NCI-H1105 treated with DMSO at 0.1 percent for 48 hours (cell line): ENCODE measurements at places on chromosomes 1 and 21.

- DNase-seq: no peak
These were observed 132.5 kb downstream of the BACH1 start for GRCh38 chr21:29431178-29431577.

DNA sequence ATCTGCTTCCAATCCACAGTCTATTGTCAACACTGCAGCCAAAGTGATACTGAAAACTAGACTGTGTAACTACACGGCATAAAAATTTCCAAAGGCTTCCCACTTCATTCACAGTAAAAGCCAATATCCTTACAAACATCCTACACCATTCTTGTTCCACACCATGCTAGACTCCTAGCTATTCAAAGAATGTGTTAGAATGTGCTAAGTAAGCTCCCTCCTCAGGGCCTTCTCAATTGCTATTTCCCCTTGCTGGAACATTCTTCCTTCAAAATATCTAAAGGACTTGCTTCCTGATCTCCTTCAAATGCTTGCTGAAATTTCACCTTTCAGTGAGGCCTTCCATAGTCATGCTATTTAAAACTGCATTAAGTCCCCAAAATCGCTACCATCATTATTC, 228.1 kb downstream of the AKT3 start:
- no peak for DNase-seq

- no peak for DNase-seq
These were observed 28.1 kb downstream of the SPSB1 start for GRCh38 chr1:9320520-9321479.

GRCh38 chr1:39255222-39255621, 50.7 kb downstream of the MACF1 start:
- DNase-seq: no peak

DNA sequence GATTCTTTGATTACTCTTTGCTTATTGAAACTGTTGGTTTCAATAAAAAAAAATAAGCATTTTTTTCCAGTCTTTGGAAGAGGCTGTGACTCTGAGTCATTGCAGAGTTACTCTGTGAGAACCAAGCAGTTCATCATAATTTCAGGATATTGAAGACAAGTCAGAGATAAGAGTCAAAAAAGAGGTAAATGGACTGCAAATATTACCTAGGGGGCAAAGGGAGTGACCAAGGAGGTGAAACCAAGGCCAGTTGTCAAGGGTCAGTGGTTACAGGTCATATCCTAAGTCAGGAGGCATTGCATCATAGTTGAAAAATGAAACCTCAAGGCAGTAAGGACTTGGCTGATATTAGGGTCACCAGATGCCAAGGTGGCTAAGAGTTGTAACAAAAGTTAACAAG, 597.1 kb upstream of the USP24 start:
- no peak for DNase-seq

- peak; percentile 87 for DNase-seq
These were observed 22.8 kb upstream of the ABCA4 start for GRCh38 chr1:94143809-94144176.

DNA sequence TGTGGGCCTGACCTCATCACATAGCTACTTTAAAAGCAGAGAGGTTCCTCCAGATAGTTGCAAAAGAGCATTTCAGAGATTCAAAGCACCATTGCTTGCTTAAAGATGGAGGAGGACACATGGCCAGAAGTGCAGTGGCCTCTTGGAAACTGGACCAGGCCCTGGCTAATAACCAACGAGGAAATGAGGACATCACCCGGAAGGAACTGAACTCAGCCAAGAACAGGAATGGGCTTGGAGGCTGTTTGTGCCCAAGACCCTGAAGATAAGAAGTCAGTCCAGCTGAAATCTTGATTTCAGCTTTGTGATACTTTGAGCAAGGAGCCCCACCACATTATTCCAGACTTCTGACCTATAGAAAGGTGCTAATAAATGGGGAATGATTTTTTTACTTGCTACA, 437.0 kb downstream of the PTPRC start:
- DNase-seq: no peak

- DNase-seq: no peak
These were observed 7.1 kb downstream of the FOXO6 start for GRCh38 chr1:41368366-41368765.

GRCh38 chr1:210445931-210446330, 117.2 kb downstream of the HHAT start:
- no peak for DNase-seq

DNA sequence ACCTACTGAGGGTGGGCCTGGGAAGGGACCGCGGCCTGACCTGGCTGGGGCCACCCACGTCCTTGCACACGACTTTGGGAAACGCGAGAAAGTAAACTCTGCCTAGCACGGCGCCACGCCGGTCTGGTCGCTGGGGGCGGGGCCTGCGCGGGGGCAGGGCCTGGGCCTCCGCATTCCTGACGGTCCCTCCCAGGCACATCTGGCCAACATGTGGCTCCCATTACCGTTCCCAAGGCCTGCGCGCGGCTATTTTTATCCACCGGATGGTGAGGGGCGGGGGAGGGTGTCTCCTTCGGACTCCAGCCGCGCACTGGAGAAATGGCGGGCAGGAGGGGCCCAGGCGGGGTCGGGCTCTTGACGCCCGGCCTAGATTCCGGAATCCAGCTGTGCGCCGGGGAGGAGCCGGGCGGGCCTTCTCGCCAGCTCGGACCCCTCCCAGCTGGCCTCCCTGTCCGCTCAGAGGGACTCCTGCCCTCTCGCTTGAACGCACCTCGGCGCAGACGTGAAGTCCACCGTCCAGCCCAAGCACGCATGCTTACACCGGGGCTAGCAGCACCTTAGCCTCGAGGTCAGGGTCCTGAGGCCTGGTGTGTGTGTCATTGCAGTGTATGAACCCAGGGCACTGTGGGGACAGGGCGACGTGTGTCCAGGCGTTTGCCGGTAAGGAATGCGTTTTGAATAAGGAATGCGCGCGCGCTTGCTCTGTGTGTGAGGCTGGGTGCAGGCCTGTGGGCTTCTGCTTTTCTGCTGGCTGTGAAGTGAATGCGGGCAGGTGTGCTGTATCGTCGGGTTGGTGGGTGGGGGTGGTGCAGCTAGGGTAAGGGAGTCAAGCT, 2.1 kb downstream of the EVA1B start:
- peak; percentile 33 for DNase-seq

- DNase-seq: peak; percentile 98
These were observed at the start of gene CCDC181 for GRCh38 chr1:169427081-169427641. Gene CCDC181 (minus strand): TSS chr1:169427474. CDS start chr1:169424927, 2,547 bp downstream.

- peak; percentile 27 for DNase-seq
These were observed 227.9 kb downstream of the KCNT2 start for GRCh38 chr1:196380316-196380715.

- no peak for DNase-seq
These were observed 3934.3 kb downstream of the SRGAP2C start for GRCh38 chr1:125119024-125119441.

GRCh38 chr1:233261695-233262094, 33.8 kb downstream of the PCNX2 start:
- DNase-seq: no peak

- DNase-seq: no peak
These were observed 169.3 kb downstream of the PRDM2 start for GRCh38 chr1:13869172-13869797.

DNA sequence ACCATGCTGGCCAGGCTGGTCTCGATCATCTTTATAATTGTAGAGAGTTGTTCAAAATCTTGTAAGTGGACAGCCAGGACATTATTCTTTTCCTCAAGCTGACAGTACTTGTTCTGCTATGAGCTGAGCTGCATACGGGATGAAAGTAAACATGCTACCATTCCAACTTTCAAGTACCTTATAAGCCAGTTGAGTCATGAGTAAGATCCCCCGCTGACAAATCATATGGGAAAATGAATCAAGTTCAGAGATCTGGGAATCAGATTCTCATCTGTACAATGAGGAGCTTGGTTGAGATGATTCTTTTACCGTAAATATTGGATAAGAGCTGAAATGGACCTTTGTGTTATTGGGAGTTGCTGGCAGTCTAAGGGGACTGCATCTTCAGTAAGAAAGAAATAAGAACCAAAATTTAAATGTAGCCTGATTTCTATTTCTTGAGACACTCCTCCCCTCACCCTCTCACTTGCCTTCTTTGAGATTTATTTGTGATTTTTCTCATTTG, 62.7 kb downstream of the CENPF start:
- no peak for DNase-seq

DNA sequence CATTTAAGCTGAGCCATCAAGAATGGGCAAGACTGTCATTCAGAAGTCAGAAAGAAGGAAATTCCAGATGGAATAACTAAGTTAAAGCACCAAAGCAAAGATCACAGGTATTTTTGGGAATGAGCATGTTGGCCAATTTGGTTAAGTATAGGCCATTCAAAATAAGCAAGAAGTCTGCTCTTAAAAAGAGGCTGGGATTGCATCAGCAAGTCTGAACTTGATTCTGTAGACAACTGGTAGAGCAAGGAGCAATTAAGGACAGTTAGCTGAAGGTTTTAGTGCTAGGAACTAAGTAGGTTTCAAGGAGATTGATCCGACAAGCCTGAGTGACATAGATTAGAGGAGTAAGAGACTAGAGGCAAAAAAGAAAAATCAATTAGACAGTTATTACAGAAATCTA, 8.4 kb downstream of the ANKRD45 start:
- no peak for DNase-seq

GRCh38 chr21:33544451-33545195, 1.8 kb downstream of the SON start:
- DNase-seq: no peak

- no peak for DNase-seq
These were observed 67.1 kb downstream of the MAN1C1 start for GRCh38 chr1:25683731-25684130.

GRCh38 chr1:866095-866494, 57.6 kb upstream of the SAMD11 start:
- no peak for DNase-seq

GRCh38 chr1:39003794-39004193, 12.7 kb downstream of the AKIRIN1 start:
- no peak for DNase-seq

GRCh38 chr1:93565496-93566206, 116.0 kb downstream of the BCAR3 start:
- DNase-seq: no peak

GRCh38 chr1:200971955-200972711, 51.4 kb downstream of the KIF21B start:
- DNase-seq: peak; percentile 66

- DNase-seq: no peak
These were observed 15.7 kb downstream of the TTC34 start for GRCh38 chr1:2785631-2786328.

- DNase-seq: no peak
These were observed 7.5 kb downstream of the COL9A2 start for GRCh38 chr1:40309374-40310128.

GRCh38 chr1:64097859-64098258, 105.6 kb upstream of the UBE2U start:
- DNase-seq: no peak

GRCh38 chr1:204819495-204819894, 51.2 kb upstream of the NFASC start:
- DNase-seq: no peak

DNA sequence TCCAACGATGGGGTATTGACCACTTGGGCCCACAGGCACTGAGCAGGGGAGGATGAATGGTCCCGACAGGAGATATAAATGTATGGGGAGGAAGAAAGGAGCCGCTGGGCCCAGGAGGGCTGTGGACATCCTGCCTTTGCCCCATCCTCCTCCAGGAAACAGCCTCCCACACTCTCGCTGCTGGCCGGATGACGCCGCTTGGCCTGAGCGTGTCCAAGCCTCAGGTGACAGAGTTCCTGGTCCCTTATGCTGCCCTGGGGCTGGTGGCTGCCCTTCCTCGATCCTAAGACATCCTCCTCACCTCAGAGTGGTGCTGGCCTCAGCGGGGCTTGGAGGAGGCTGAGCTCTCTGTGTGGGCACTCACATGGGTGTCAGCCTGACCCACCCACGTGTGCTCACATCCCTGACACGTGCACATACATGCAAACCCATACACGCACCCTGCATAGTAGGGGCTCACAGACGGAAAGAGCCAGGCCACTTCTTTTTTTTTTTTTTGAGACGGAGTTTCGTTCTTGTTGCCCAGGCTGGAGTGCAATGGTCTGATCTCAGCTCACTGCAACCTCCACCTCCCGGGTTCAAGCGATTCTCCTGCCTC, 5.9 kb upstream of the SERINC2 start:
- no peak for DNase-seq

GRCh38 chr1:83761167-83762038, 237.5 kb downstream of the TTLL7 start:
- no peak for DNase-seq

- DNase-seq: no peak
These were observed 6.7 kb upstream of the AHCYL1 start for GRCh38 chr1:109977657-109978378.

GRCh38 chr1:7893529-7894180, 40.8 kb upstream of the UTS2 start:
- no peak for DNase-seq

- no peak for DNase-seq
These were observed 304.5 kb downstream of the TTLL7 start for GRCh38 chr1:83694449-83694848.

GRCh38 chr1:88134983-88135921, 548.8 kb upstream of the PKN2 start:
- no peak for DNase-seq

DNA sequence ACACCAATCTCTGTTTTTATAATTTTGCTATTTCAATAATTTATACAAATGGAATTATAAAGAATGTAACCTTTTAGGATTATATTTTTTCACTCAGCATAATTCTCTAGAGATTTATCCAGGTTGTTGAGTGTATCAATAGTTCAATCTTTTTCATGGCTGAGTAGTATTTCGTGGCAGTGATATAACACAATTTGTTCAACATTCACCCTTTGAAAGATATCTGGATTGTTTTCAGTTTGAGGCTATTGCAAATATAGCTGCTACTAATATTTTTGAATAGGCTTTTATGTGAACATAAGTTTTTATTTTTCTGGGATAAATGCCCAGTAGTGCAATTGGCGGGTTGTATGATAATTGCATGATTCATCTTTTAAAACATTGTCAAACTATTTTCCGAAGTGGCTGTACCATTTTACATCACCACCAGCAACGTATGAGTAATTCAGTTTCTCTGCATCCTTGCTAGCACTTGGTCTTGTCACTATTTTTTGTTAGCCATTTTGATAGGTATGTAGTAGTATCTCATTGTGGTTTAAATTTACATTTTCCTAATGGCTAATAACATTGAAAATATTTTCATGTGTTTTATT, 55.6 kb upstream of the ABCD3 start:
- DNase-seq: no peak
